ENCODE measurements at places on chromosomes 2 and 18.

GRCh38 chr2:229443141-229443540, 172.1 kb upstream of the PID1 start:
- DNase-seq, result no peak

GRCh38 chr18:58216071-58216481, 172.1 kb downstream of the NEDD4L start:
- no peak for DNase-seq

DNA sequence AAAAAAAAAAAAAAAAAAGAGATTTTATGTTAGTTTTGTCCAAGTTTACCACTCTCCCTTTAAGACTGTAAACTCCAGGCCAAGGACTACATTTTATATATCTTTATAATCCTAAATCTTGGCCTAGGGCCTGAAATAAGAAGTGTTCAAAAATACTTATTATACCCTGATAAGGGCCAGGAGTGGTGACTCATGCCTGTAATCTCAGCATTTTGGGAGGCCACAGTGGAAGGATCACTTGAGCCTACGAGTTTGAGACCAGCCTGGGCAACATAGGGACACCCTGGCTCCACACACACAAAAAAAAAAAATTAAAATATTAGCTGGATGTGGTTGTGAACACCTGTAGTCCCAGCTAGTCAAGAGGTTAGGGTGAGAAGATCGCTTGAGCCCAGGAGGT, 12.7 kb downstream of the TRIP12 start:
- DNase-seq, result no peak

DNA sequence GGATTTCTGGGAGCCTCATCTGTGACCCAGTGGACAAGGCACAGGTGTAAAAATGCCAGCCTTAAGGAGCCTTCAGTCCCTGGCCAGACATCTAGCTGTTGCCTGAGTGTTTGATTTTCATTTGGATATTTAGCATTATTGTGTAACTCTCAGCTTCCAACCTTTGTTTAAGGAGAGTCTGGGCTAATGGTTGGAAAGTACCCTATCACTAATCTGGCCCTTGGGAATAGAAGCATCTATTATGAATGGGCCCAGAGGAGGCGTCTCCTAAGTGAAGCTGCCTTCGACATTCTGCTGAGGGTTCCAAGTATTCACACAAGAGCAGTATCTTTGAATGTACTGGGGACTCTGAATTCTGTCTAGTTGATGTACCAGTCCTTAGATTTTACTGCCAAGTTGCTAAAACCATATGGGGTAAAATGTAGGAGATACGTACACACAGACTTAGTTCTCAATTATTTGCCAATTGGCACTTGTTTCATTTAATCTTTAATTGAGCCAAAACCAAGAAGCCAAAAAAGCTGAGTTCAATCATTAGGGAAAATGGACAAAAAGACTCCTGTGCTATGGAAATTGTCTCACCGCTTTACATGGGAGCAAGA, 7.2 kb upstream of the ANKRD29 start:
- no peak for DNase-seq

DNA sequence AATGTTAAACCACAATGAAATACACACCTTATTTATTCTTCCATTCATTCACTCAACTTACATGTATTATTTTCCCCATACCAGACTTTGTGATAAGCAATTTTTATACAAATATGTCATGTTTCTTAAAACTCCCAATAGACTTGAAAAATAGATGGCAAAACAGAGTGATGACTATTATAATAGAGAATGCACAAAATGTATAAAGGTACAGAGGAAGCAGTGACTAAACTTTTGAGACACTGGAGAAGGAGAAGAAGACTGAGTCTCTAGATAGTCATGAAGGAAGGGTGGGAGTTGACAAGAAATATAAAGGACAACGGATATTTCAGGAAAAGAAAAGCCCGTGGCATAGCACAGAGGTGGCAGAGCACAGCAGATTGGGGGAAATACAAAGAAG, 198.1 kb upstream of the SLC39A10 start:
- no peak for DNase-seq

- DNase-seq, result no peak
Observed at GRCh38 chr2:194486326-194486725, 1170.7 kb upstream of the SLC39A10 start.

DNA sequence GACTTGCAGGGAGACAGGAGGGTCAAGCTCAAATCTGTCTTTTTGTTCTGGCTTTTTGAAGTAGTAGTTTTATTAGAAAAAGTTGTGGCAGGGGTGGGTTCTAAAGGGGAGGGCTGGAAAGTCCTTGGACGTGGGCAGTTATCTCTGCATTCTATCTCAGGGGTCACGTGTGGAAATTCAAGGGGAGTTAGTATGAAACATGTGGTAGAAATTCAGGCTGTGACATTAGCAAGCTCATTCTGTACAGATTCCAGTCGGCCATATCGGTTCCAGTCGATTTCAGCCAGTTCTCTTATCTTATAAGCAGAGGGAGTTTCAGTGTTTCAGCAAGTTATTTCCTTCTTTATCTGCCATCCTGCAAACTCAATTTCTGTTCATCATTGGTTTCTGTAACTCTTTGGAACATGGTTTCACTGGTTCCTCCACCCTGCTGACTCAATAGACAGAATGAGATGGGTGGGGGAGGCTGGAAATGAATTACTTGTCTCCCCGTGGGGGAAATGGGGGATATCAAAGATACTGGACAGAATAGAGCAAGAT, 53.0 kb downstream of the RAB27B start:
- no peak for DNase-seq

DNA sequence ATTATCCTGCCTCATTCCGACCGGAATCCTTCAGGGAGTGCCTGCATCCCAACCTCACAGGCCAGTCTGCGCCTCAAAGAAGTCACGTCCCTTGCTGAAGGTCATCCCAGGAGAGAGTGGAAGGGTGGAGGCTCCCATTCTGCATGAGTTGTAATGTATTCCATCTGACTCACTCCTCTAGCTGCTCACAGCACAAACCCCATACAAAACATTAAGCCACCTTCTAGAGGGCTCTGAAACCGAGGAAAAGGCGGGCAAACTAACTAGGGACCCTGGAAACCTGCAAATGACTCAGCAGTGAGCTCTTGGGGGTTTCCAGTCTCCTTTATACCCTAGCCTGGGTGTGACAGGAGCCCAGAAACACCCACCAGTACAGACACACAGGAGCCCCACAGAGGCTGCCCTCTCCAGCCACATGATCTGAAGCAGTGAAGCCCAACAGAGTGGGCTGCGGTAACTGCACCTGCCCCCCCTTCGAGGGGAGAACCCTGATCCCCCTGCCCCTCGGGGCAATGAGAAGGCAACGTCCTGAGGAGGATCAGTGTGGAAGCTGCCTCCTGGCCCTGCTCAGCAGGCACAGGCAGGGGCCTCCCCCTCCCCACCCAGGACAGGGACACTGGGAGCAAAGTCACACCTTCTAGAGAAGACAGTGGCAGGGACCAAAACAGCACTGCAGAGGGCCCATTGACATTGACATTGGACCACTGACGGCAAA, 69.3 kb upstream of the SNTG2 start:
- no peak for DNase-seq

- no peak for DNase-seq
Observed at GRCh38 chr2:230946429-230947234, 21.6 kb upstream of the GPR55 start.

GRCh38 chr18:76460482-76460881, 34.6 kb downstream of the ZNF516 start:
- no peak for DNase-seq

DNA sequence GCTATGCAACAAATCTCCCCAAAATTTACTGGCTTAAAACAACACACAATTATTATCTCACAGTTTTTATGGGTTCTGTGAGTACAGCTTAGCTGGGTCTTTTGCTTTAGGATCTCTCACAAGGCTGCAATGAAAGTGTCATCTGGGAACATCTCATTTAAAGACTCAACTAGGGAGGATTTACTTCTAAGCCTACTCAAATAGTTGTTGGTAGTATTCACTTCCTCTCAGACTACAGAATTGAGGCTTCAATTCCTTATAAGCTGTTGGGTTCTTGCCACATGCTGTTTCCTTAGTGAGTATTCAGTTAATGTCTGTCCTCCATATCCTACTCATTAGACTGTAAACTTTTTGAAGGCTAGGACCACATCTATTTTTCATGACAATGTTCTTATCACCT, 72.3 kb downstream of the MDH1 start:
- DNase-seq, result no peak

DNA sequence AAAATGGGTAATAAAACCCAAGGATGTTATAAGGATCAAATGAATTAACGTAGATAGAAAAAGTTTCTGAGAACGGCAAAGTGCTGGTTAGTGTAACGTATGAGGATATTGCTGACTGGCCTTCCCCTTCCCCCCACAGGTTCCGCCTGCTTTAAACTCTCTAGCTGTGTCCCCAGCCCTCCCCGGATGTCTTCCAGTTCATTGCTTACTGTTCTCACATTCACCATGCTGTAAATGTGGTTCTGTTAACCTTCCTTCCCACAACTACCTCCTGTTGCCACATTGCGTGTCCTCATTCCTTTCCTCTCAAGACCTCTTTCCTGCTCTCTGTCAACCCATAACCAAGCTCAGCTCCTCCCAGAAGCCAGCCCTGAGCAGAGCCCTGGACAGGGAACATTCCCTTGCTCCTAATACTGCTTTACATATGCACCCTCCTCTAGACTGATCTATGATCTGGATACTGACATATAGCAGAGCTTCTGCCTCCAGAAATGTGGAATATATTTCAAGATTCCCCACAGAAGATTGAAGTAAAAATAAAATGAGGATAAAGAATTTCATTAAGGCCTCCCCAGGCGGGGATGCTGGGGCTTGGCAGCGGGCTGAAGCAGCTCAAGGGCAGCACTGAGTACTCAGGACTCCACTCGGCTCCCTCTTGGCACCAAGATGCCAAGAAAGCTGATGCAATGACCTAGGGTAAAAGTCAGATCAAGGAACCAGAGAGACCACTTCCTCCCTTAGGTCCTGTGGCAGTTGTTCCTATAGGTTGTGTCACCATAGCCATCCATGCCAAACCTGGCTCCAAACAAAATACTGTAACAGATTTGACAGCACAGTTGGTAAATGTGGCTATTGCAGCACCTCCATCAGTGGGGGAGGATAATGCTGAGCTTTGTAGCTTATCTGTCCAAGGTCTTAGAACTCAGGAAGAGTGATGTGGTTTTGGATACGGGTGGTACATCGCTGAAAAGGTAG, 136.4 kb upstream of the PIK3C3 start:
- no peak for DNase-seq

GRCh38 chr18:58288921-58289797, 245.1 kb downstream of the NEDD4L start:
- DNase-seq, result no peak

GRCh38 chr2:39252888-39253518, 9.2 kb upstream of the CDKL4 start:
- DNase-seq, result no peak

- no peak for DNase-seq
Observed at GRCh38 chr2:240052524-240052923, 797 bp downstream of the OR6B3 start.

- DNase-seq, result peak; percentile 52
Observed at GRCh38 chr2:7427293-7428060, 510.3 kb downstream of the RNF144A start.

- no peak for DNase-seq
Observed at GRCh38 chr2:170680172-170680941, 34.8 kb upstream of the SP5 start.

DNA sequence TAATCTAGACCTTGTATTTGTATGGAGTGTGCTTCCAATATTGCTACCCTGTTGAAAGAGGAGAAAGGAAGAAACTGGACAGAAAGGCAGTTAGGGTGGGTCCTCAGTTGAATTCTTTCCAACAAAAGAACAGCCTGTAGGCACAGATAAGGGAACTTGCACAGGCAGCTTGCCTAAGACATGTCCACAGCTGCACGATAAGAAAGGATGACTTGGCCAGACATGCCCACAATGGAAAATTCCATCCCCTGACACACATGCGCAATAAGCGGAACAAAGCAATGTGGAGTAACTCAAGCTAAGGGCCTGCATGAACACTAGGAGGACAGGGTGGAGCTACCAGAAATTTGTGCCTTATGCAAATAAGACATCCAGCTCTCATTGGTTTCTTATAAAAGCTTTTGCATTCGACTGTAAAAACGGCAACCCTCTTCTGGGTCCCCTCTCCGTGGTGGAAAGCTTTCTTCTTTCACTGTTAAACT, 1084.7 kb upstream of the NXPH2 start:
- no peak for DNase-seq

GRCh38 chr2:108589781-108590180, 55.5 kb downstream of the LIMS1 start:
- DNase-seq, result no peak

GRCh38 chr2:2825516-2826208, 494.6 kb upstream of the MYT1L start:
- no peak for DNase-seq

GRCh38 chr2:195604706-195605105, 52.3 kb upstream of the SLC39A10 start:
- DNase-seq, result no peak
